Activated naive CD4-positive, alpha-beta T cell treated with anti-CD3 and anti-CD28 coated beads, Interleukin-2, amount 50 U/mL, for 72 hours (primary cell): ENCODE measurements at places on chromosomes 11 and 22.

DNA sequence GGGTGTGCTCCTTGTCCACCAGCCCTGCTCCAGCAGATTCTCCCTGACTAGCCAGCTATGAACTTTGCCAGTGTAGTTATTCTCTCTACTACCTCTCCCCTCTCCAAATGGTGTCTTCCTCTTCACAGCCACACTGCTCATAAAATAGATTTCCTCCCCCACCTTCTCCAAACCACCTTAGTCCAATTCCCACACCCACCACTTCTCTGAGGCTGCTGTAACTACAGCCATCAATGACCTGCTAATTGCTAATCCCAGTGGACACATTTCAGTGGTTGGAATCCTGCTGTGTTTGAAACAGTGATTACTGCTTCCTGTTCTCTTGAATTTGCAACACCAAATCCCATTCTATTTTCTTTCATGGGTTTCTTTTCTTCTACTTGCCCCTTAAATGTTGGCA lies 23.4 kb downstream of the SYT9 start:
- DNase-seq: no peak

DNA sequence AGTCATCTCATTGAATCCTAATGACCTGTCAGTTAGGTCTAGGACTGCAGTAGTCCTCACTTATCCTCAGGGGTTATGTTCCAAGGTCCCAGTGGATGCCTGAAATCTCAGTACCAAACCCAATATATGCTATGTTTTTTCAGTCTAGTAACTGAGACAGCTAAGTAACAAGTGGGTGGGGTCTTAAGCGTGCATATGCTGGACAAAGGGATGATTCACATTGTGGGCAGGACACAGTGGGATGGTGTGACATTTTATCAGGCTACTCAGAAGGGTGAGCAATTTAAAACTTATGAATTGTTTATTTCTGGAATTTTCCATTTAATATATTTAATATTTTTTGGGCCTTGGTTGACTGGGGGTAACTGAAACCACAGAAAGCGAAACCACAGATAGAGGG lies 29.0 kb downstream of the DDX10 start:
- no peak for DNase-seq

- DNase-seq: no peak
Observed at GRCh38 chr11:86469491-86470388, 95.1 kb downstream of the CCDC81 start.

GRCh38 chr22:47672526-47672925 lies 910.1 kb downstream of the TBC1D22A start:
- DNase-seq: no peak

- DNase-seq: no peak
Observed at GRCh38 chr11:134883484-134883883, 471.4 kb upstream of the B3GAT1 start.

DNA sequence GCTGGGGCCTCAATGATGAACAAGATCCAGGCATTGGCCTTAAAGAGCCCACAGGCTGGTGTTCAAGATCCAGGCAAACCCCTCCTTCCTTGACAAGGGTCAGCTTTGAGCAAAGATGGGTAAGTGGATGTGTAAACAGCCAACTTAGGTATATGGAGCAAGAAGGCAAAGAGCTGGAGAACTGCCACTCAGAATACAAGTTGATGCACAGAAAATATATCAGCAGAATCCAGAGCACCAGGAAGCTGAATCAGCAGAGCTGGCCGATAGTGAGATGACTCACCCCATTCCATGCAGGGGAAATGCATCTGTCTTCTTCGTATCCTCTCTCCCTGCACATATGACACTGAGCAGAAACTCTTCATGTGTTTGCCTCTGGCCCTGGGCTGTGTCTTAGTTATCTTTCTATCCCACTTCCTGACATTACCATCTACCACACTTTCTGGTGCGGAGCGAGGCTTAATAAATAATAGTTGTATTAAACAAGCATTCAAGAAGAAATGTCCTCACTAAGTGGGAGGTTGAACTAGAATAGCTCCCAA lies 57.8 kb downstream of the ENDOD1 start:
- no peak for DNase-seq

DNA sequence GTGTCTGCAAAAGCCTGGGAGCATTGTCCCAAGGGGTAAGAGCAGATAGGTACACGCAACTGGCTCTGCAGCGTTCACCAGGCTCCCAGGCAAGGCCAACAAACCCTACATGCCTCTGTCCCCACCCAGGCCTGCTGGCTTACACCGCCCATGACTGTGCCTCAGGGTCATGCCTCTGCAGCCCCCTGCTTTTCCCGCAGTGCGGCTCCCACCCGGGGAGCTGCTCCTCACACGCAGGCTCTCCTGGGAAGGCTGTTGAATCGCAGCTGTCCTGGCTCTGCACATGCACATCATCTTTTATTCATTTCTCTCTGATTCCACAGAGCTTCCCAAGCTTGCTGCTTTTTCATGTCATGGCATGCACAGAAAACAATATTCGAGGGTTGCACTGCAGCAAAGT lies 29.2 kb upstream of the B3GAT1 start:
- DNase-seq: no peak

- no peak for DNase-seq
Observed at GRCh38 chr22:22693531-22693884, 49.1 kb downstream of the GGTLC2 start.

- no peak for DNase-seq
Observed at GRCh38 chr22:33188326-33188725, 130.1 kb upstream of the SYN3 start.
